ENCODE measurements at places on chromosomes 3 and 15.

GRCh38 chr3:34650131-34650530 is 851.7 kb downstream of the PDCD6IP start:
- no peaks in the 10 kb centered on the region for H3K4me1 ChIP-seq
- no peak for DNase-seq
- H3K36me3 ChIP-seq, result no peaks in the 10 kb centered on the region

GRCh38 chr15:84112025-84112424 is 123.5 kb upstream of the GOLGA6L4 start:
- H3K27ac ChIP-seq, result no peak overlapping the region
- peak; percentile 15 for DNase-seq
- H3K27me3 ChIP-seq, result no peaks in the 10 kb centered on the region
- peaks cover 9% of the 10 kb centered on the region for H3K4me1 ChIP-seq
- H3K4me3 ChIP-seq, result no peak overlapping the region
- no peaks in the 10 kb centered on the region for H3K36me3 ChIP-seq

- H3K36me3 ChIP-seq, result no peaks in the 10 kb centered on the region
- H3K27me3 ChIP-seq, result no peaks in the 10 kb centered on the region
- DNase-seq, result no peak
Measured at GRCh38 chr3:40200692-40201316, 108.7 kb upstream of the EIF1B start.

DNA sequence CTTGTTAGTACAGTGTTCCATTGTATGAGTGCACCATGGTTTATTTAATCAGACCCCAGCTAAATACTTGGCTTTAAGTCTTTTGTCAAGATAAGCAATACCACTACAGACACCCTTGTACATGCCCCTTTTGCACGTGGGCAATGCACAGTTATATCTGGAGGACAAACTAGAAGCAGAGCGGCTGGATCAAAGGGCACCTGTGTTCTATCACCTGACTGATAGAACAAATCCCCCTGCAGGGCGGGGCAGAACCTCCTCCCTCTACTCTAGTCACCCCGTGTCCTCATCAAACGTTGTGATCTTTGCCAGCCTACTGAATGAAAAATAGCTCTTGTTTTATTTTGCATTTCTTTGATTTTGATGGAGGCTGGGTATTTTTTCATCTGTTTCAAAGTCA is 314.9 kb downstream of the TLE3 start:
- H3K27me3 ChIP-seq, result no peaks in the 10 kb centered on the region
- no peak overlapping the region for H3K4me3 ChIP-seq
- H3K4me1 ChIP-seq, result no peaks in the 10 kb centered on the region
- no peaks in the 10 kb centered on the region for H3K36me3 ChIP-seq
- DNase-seq, result peak; percentile 61

DNA sequence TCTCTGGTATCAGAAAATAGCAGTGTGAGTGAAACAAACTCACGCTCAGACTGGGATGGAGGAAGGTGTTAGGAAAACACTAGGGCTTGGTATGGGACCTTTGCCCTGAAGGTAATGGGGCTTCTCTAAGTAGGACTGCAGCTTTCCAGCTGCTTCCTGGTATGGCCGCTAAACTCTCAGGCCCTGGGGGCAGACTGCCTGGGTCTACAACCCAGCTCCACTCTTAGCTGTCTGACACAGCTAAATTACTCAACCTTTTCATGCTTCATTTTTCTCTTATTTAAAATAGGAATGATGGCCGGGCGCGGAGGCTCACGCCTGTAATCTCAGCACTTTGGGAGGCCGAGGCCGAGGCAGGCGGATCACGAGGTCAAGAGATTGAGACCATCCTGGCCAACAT is 5.2 kb upstream of the YEATS2 start:
- no peaks in the 10 kb centered on the region for H3K27me3 ChIP-seq
- no peaks in the 10 kb centered on the region for H3K36me3 ChIP-seq
- H3K27ac ChIP-seq, result no peak overlapping the region
- no peak for DNase-seq
- no peaks in the 10 kb centered on the region for H3K4me1 ChIP-seq
- H3K4me3 ChIP-seq, result no peak overlapping the region

- no peak overlapping the region for H3K4me3 ChIP-seq
- DNase-seq, result peak; percentile 93
- H3K27ac ChIP-seq, result no peak overlapping the region
- H3K36me3 ChIP-seq, result peaks cover 59% of the 10 kb centered on the region
- H3K27me3 ChIP-seq, result no peaks in the 10 kb centered on the region
- H3K4me1 ChIP-seq, result no peaks in the 10 kb centered on the region
Measured at GRCh38 chr15:41043276-41043951, 72.7 kb downstream of the INO80 start.

DNA sequence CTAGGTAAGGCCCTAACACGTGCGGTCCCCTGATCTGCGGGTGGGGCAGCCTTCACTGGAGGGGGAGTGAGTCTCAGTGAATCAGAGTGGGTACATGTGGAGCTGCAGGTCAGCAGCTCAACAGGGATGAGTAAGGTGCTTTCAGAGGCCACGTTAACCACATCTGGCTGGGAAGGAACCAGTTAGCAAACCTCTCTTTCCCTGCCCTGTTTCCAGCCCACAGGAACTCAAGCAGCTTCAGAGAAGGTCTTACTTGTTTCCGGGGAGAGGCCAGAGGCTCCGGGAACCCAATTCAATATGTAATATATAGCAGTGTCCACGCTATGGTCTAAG is 175.3 kb downstream of the XXYLT1 start:
- H3K36me3 ChIP-seq, result no peaks in the 10 kb centered on the region
- H3K27me3 ChIP-seq, result no peaks in the 10 kb centered on the region

GRCh38 chr3:100234364-100234763 is 26.4 kb upstream of the TBC1D23 start:
- H3K4me3 ChIP-seq, result no peak overlapping the region
- no peak overlapping the region for H3K27ac ChIP-seq
- no peaks in the 10 kb centered on the region for H3K36me3 ChIP-seq
- no peak for DNase-seq
- no peaks in the 10 kb centered on the region for H3K4me1 ChIP-seq

GRCh38 chr3:16464511-16465148 is 48.9 kb downstream of the RFTN1 start:
- H3K27ac ChIP-seq, result no peak overlapping the region
- H3K4me3 ChIP-seq, result no peak overlapping the region
- H3K4me1 ChIP-seq, result peaks cover 49% of the 10 kb centered on the region
- H3K36me3 ChIP-seq, result no peaks in the 10 kb centered on the region

GRCh38 chr15:26391567-26392194 is 381.2 kb downstream of the GABRB3 start:
- no peaks in the 10 kb centered on the region for H3K36me3 ChIP-seq
- DNase-seq, result no peak
- H3K4me3 ChIP-seq, result no peak overlapping the region
- H3K27ac ChIP-seq, result no peak overlapping the region

- H3K27ac ChIP-seq, result no peak overlapping the region
- no peak overlapping the region for H3K4me3 ChIP-seq
- DNase-seq, result no peak
- no peaks in the 10 kb centered on the region for H3K36me3 ChIP-seq
- no peaks in the 10 kb centered on the region for H3K27me3 ChIP-seq
Measured at GRCh38 chr3:151265866-151266265, 12.5 kb downstream of the P2RY14 start.
